ENCODE measurements at places on chromosomes 16 and 17.

DNA sequence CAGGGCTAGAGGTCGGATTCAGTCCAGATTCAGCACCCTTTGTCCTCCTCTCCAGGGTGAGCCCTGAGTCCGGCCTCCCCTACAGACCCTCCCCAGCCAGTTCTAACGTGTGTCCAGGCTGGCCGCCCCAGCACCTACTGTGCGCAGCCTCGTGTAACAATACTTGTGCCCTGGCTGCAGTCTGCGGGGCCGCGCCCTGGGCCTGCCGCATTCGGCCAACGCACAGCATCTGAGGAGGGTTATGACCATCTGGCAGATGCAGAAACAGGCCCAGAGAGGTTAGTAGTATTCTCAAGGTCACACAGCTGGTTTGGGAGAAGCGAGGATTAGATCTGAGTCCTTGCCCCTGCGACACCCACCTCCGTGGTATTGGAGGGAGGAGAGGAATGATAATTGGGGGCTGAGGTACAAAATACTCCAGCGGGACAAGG is 968 bp downstream of the RIPOR1 start:
- no peak for DNase-seq

GRCh38 chr16:67966549-67967182 is 1.8 kb downstream of the SLC12A4 start:
- DNase-seq: no peak

DNA sequence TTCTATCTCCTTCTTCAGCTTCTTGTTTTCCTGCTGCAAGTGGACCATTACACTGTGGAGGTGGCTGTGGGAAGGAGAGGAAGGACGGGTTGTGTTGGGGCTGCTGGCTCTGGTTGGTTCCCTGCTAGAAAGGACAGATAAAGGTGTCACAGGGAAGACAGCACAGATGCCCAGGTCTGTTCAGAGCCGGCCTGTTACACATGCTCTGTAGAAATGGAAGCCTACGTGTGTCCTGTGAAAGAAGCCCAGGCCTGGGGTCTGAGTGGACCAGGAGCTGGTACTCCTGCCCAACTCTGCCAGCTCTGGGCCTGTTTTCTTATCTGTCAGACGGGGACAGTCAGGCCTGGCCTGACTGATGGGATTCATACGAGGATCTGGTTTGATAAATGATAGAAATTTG is 26.4 kb downstream of the DHX38 start:
- DNase-seq: no peak

DNA sequence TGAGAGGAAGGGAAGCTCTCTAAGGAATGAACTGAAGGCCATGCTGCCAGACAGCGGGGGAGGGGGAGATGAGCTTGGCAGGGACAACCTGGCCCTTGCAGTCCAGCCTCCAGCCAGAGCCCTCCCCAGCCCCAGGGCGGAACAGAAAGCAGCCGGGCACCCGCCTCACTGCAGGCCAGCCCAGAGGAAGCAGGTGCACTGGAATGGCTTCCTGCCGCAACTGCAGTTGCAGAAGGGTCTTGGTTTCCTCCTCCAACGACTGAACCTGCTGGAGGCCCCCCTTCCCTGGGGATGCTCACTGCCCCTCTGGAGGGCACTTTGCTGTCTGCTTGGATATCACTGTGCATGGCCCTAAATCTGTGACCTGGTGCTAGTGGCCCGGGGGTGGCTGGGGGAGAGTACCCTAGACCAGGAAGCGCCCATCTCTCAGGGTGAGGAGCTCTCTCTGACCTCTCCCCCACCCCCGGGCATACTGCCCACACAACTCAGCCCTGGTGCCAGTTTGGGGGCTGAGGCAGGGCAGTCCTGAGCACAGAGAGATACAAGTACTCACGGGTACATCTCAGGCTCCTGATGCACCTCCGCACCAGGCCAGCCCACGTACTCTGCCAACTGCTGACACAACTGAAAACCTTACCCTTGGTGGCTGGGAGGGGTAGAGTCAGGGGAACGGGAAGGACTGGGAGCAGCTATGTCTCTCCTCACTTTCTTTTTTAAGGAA is 41.1 kb downstream of the MYO18A start:
- DNase-seq: no peak

DNA sequence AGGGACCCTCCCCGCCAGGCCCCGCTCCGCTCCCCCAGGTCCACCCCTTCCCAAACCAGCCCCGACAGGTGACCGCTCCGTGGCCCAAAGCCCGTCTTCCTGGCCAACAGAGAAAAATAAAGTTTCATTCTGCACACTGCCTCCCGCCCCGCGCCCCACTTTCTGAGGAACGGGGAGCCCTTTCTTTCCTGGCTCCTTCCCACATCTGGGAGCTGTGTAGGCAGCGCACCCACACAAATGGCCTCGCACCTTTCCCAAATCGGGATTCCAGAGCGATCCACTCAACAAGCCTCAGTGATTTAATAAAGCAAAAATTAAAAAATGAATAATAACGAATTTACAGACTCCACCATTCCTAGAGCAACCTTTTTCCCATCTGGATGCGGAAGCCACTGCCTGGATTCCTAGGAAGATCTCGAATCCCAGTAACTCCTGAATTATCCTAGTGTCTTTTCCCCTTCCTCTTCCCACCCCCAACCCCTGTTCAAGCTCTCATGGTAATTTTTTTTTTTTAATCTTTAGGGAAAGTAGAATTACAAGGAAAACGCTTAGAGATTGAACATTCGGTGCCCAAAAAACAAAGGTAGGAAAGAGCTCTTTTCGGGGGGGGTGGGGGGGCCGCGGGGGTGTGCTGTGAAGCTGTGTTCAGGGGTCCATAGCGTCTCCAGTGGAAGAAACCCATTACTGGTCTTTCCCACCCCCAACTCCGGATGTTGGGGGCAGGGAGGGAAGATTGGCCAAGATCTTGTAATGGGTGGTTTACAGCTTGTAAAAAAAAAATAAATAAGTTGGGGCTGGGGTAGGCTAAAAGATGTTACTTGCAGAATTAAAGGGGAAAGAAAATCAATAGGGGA is 1.6 kb downstream of the IGF2BP1 start:
- no peak for DNase-seq

DNA sequence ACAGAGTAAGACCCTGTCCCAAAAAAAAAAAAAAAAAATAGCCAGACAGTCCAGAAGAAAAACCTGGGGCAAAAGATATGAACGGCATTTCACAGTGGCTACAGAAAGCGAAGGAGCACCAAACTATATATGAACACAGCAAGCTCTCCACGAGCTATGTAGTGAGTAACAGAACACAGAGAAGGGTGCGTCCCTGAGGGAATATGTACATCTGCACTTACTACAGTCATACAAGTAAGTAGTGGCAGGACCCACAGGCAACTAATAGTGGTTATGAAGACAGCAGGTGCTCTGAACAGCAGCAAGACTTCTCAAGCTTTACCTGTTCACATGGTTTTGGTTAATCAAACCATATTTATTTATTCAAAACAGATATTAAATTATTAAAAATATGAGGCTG is 15.8 kb downstream of the TRAP1 start:
- DNase-seq: no peak

GRCh38 chr17:35080536-35080935 is 17.0 kb upstream of the RFFL start:
- no peak for DNase-seq

DNA sequence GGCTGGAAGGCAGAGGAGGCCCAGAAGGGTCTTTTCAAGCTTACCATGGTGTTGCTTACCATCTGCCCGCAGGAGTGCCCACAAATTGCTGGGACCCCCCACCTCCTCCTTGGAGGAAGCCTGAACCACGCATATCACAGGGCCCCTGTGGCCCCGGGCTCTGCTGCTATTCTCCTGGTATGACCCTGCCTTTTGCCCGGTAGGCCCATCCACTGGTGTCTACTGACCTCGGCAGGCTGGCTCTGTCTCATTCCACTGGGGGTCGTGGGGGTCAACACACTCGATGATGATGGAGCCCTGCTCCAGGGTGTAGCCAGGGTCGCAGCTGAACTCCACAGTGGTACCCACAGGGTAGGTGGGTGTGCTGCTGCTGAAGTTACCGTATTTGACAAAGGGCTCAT is 8.2 kb upstream of the PHF12 start:
- DNase-seq: no peak

DNA sequence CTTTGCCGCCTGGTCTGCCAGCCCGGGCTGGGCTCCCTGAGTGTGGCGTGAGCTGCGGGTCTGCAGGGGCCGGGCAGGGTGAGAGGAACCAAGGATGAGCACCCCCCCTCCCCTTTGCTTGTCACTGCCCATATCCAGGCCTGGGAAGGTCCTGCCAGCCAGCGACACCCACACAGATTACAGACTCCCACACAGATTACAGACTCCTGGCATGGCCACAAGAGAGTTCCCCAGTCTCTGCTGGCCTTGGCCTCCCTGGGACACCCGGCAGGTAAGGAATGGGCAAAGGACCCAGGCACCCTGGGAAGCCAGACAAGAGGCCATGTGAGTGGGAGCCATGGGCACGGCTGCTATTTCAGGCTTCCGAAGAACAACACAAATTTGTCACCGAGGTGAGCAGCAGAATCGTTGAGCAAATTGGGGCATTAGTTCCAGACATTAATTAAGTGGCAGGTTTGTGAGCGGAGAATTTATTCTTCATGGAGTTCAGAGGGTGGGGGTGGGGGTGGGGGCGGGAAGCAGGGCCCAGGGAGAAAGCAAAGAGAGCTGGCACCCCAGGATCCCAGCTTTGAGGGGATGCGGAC is 41.4 kb downstream of the SRCIN1 start:
- DNase-seq: no peak

GRCh38 chr16:70635336-70636016 is 10.9 kb upstream of the IL34 start:
- no peak for DNase-seq

DNA sequence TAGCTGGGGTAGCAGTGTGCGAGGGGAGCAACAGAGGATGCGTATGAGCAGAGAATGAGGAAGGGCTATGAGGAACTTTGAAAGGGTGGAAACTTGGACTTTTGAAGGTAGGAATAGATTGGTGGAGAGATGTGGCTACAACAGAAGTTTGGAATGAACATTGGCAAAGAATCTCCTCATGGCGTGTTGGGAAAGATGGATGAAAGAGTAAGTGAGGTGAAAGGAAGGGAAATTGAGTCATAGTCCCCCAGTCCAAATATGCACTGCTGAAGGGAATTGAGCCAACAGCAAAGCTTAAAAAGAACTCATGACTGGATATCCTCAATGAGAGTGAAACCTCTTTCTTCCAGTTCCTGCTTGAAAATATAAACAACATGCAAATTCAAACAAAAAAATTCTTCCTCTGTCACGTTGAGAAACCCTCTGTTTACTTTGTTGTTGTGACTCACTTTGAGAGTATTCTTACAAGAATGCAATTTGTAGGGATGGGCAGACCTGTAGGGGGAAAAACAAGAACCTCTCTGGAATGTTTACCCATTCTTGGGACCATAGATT is 313.2 kb upstream of the KCNJ16 start:
- DNase-seq: no peak

- no peak for DNase-seq
These were observed 15.8 kb upstream of the EXOSC6 start for GRCh38 chr16:70267516-70267915.

GRCh38 chr16:19094542-19095365 is 19.0 kb upstream of the ITPRIPL2 start:
- DNase-seq: no peak

- DNase-seq: no peak
These were observed 193.8 kb downstream of the SNX29 start for GRCh38 chr16:12170103-12171040.

DNA sequence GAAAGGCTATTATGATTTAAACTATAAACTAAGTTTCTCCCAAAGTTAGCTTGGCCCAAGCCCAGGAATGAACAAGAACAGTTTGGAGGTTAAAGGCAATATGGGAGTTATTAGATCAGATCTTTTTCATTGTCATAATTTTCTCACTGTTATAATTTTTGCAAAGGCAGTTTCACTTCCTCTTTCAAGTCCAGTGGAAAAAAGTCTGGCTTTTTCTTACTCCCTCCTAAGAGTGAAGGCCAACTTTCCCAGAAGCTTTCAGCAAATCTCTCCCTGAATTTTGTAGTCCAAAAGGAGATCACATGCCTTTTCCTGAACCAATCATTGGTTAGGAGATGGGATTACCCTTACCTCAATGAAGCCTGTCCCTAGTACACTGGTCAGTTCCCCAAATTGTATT is 9.1 kb upstream of the BLMH start:
- DNase-seq: no peak

DNA sequence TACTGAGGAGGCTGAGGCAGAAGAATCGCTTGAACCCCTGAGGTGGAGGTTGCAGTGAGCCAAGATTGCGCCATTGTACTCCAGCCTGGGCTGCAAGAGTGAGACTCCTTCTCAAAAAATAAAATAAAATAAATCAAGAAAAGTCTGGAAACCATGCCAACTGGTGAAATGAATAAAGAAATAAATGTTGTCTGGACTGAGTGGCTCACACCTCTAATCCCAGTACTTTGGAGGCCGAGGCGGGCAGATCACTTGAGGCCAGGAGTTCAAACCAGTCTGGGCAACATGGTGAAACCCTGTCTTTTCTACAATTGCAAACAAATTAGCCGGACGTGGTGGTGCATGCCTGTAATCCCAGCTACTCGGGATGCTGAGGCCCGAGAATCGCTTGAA is 744 bp upstream of the LRRC37A3 start:
- no peak for DNase-seq

DNA sequence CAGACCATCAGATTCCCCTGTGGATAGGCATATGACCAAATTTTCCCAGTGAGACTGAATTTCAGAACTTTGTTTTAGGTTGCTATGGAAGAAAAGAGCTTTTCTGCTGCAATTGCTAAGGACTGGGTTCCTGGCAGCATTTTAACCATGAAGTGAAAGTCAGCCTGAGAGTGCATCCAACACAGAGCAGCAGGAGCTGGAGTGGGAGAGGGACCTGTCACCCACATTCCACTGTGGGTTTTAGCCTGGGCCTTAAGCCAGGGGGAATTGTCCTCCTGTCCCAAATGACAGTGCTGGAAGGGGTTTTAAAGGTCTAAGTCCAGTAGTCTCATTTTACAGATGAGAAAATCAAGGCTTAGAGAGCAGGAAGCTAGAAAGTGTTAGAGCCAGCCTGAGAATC is 203.5 kb upstream of the N4BP1 start:
- DNase-seq: no peak

- no peak for DNase-seq
These were observed 670.9 kb downstream of the TOX3 start for GRCh38 chr16:51875834-51876600.

DNA sequence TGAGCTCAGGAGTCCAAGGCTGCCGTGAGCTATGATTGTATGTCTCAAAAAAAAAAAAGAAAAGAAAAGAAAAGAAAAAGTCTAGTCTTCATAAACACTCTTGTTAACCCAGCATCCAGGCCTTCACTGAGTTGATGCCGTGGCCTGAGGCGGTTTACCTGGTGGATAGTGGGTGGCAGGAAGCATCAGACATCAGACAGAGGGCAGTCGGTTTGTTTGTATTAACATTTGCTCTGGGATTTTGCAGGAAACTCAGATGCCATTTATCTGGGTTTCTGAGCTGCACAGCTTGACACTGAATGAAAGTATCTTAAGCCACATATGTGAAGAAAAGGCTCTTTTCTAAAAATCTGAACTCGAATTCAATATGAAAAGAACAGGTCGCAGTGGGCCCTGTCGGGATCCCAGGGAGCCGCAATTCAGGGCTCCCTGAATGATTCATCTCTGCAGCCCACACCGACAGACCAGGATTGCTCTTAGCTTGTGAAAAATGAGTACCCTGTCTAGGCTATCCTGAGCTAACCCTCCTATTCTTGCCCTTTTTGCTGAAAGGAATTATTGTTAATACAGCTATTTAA is 1.1 kb upstream of the DBNDD1 start:
- DNase-seq: no peak

- DNase-seq: no peak
These were observed 192.8 kb downstream of the FTO start for GRCh38 chr16:53896722-53897121.

- no peak for DNase-seq
These were observed 186.8 kb downstream of the IRF8 start for GRCh38 chr16:86085795-86086194.

All from stimulated activated CD8-positive, alpha-beta memory T cell treated with anti-CD3 and anti-CD28 coated beads, Interleukin-4, amount 100 ng/mL, for 1 hour (primary cell).